Naive thymus-derived CD8-positive, alpha-beta T cell (primary cell): ENCODE measurements at places on chromosomes 2 and 18. TPM values are rescaled to one million over a fixed set of nuclear protein-coding genes. Genes with fewer than 3 reads are reported as not detected.

DNA sequence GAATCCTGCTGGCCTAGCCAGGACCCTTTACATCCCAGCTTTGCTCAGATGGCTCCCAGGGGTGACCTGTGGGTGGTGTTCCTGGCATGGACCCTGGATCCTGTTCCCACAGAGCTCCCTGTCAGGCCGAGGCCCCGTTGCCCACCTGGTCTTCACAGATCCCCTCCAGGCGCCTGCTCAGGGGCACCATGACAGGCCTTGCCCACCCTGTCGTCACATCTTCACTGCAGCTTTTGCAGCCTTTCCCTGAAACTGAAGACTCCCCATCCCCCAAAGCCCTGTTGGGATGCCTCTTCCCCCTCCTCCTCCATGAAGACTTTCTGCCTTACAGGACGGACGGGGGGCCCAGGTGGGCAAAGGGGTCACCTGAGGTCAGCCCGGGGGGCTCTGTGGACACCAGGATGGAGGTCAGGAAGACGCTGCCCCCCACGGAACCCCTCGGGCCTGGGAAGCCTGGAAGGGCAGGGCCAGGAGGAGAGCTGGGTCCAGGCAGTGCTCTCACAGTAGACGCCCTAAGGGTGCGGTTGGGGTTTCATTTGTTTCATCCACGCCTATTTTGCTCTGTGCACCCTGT, 13.0 kb upstream of the KIF1A start:
- no peak overlapping the region for H3K4me3 ChIP-seq
- H3K36me3 ChIP-seq, result no peaks in the 10 kb centered on the region
- H3K27me3 ChIP-seq, result peaks cover 1% of the 10 kb centered on the region
- no peak overlapping the region for H3K27ac ChIP-seq
- no peak for DNase-seq

DNA sequence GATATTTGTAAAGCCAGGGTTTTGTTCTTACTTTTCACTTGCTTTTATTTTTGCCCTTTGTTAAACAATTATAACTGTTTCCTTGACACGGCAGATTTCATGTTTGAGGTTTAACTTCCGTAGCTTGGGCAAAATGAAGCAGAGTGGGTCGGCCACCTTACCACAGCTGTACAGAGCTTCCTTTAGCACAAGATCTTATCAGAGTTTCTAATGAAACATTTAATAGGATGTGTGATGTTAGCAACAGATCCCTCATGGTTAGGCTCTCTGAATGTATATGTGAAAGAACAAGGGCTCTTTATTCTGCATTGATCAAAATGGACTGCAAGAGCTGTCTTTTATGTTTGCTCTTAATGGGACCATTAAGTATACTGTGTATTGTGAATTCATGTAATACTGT, 22.3 kb downstream of the RNF125 start:
- H3K27ac ChIP-seq, result peak overlapping the region; percentile 49
- H3K36me3 ChIP-seq, result peaks cover 5% of the 10 kb centered on the region
- H3K27me3 ChIP-seq, result no peaks in the 10 kb centered on the region
- DNase-seq, result no peak
- H3K4me3 ChIP-seq, result peak overlapping the region; percentile 69
- H3K4me1 ChIP-seq, result peaks cover 67% of the 10 kb centered on the region

- no peaks in the 10 kb centered on the region for H3K4me1 ChIP-seq
- H3K36me3 ChIP-seq, result no peaks in the 10 kb centered on the region
- no peak overlapping the region for H3K4me3 ChIP-seq
- no peaks in the 10 kb centered on the region for H3K27me3 ChIP-seq
- no peak for DNase-seq
Measured at GRCh38 chr2:5036256-5036655, 655.9 kb upstream of the SOX11 start.

DNA sequence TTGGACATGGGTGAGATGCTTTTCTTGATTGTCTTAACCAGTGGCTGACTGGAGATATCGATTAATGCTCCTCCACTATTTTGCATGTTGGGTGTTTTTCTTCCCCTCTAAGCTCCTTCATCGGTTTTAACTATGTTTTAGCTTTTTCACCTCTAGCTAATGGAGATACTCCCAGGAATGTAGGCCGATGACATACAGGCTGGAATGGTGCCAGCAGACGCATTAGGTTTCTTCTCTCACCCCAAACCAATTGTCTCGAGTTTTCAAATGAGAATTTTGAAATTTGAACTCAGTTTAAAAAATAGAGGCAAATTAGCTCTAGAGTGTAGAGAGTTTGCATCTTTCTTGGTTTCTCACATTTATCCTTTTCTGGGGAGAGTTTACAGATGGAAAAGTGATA, 247.6 kb downstream of the RPRM start:
- no peak overlapping the region for H3K27ac ChIP-seq
- no peak overlapping the region for H3K4me3 ChIP-seq
- no peak for DNase-seq
- no peaks in the 10 kb centered on the region for H3K27me3 ChIP-seq
- H3K36me3 ChIP-seq, result no peaks in the 10 kb centered on the region

DNA sequence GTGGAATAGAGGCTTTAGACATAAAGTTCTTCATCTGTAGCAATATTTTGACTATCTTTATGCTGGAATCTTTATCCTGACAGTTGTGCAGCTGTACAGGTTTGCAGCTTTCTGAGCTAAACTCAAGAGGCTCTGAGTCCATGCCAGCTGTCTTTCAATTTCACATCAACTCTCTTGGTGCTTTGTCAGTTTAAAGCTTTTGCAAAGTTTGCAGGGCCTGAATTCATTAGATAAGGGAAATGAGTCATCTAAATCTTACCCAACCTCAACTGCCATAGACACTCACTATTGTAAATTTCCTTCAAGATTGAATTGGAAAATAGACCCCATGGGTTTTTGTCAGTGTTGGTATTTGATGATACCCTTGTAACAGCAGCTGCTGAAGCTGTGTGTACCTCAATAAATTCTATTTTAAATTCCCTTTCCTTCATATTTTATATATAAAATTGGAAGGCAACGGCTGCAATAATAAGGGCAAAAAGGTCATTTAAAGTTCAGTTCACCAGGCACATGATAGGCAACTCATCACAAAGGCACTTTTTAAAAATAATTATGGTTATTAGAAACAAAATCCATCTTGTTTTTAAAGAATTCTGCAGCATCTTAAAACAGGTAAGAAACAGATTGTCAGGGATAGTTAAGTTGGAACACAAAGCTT, 169.9 kb upstream of the SLC39A10 start:
- H3K36me3 ChIP-seq, result no peaks in the 10 kb centered on the region
- H3K4me3 ChIP-seq, result no peak overlapping the region
- DNase-seq, result peak; percentile 11
- no peak overlapping the region for H3K27ac ChIP-seq

GRCh38 chr2:224952936-224953657, 89.2 kb downstream of the DOCK10 start:
- no peaks in the 10 kb centered on the region for H3K27me3 ChIP-seq
- peaks cover 11% of the 10 kb centered on the region for H3K36me3 ChIP-seq
- peak overlapping the region; percentile 72 for H3K4me3 ChIP-seq
- peaks cover 93% of the 10 kb centered on the region for H3K4me1 ChIP-seq
- H3K27ac ChIP-seq, result peak overlapping the region; percentile 91
- no peak for DNase-seq

MGAT4A gene
- 291 TPM for total RNA-seq
